ENCODE measurements at places on chromosomes 7 and 10.

- DNase-seq, result no peak
Observed at GRCh38 chr10:119728172-119728800, 2.4 kb downstream of the INPP5F start.

DNA sequence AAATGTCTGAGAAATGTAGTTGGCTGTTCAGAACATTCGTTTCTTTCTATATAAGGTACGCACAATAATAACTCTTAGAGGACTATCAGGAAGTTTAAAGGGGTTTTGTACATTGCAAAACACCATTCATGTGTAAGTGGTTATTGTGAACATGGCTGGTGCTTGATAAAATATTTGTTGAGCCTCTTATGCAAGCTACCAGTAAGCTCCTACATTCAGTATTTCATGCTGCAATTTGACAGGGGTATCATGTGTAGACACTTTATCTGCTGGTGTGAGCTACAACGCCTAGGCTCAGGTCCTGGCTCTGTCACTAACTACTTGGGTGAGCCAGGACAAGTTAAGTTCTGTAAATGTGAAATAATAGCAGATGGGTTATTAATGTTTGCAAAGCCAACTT, 75.5 kb downstream of the MAP3K8 start:
- no peak for DNase-seq

DNA sequence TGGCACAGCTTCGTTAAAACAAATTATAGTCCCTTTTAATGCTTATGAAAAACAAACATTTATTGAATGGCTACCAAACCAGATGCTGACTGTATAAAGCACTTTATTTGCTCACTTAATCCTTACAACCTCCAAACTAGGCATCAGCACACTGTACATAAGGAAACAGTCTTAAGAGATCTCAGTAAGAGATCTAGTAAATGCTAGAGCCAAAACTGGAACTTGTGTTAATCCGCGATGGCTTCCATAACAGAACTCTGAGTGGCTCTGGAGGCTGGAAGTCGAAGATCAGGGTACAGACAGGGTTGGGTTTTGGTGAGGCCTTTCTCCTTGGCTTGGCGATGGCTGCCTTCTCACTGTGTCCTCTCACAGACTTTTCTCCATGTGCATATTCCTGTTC, 27.0 kb downstream of the PDZD8 start:
- no peak for DNase-seq

- DNase-seq, result no peak
Observed at GRCh38 chr10:65611592-65611991, 1314.2 kb upstream of the LRRTM3 start.

DNA sequence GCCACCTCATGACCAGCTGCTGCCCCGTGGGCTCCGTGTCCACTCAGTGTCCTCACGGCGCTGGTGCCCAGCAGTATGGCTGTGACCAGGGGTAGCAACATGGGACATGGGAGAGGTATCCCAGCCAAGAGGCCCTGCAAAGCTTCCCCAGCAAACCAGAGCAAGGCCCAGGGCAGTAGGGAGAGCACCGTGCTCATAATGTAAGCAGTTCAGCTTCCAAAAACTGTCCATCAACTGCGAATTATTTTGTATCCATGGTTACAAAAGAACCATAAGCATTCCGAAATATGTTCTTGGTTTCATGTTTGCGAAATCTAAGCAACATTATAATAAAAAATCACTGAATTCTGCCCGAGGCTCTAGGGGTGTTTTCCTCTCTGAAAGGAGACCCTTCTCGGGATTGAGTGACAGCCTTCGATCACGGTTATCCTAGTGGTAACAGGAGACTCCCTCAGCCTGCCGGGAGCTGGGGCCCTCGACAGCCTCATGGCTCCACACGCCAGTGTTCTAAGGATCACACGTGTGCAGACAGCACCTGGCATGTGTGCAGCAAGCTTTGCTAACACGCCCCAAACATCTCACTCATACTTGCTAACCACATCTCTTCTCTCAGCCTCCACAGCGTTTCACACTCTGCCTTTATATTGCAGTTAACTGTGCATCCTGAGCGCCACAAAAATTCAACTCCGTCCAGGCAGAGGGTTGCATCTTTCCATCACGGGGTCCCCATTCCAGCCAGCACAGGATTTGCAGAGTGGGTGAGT, 117.6 kb downstream of the DIP2C start:
- DNase-seq, result no peak

GRCh38 chr10:26544932-26545331, 106.8 kb downstream of the APBB1IP start:
- no peak for DNase-seq

DNA sequence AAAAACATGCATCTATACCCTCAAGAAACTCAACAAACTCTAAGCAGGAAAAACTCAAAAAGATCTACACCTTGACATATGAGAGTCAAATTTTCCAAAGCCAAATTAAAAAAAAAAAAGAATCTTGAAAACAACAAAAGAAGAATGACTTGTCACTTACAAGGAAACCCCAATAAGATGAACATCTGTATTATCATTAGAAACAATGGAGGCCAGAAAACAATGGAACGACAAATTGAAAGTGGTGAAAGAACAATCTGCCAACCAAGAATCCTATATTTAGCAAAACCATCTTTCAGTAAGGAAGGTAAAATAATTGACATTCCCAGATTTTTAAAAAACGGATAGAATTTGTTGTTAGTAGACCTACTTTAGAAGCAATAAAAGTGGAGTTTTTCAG, 516.8 kb downstream of the ACTR3B start:
- no peak for DNase-seq

DNA sequence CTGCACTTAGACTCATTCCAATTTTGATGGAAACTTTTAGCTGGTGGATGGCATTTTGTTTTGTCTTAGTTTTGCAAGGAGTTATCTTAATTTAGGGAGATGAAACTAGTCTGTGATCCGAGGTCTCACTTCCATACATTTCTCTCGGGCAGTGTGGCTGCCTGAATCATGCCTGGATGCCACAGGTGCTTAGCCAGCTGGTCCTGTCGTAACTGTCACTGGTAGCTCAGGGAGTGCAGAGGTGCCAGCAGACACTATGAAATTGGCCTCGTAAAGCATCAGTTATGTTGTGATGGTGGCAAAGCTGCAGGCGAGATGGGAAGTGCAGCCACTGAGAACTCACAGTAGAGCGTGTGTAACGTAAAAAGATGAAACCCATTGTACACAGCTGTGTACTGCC, 74.9 kb downstream of the EGFR start:
- DNase-seq, result no peak

GRCh38 chr7:116963234-116963633, 9.9 kb downstream of the ST7 start:
- DNase-seq, result no peak

- DNase-seq, result no peak
Observed at GRCh38 chr10:86878983-86879713, 78.3 kb downstream of the MMRN2 start.

DNA sequence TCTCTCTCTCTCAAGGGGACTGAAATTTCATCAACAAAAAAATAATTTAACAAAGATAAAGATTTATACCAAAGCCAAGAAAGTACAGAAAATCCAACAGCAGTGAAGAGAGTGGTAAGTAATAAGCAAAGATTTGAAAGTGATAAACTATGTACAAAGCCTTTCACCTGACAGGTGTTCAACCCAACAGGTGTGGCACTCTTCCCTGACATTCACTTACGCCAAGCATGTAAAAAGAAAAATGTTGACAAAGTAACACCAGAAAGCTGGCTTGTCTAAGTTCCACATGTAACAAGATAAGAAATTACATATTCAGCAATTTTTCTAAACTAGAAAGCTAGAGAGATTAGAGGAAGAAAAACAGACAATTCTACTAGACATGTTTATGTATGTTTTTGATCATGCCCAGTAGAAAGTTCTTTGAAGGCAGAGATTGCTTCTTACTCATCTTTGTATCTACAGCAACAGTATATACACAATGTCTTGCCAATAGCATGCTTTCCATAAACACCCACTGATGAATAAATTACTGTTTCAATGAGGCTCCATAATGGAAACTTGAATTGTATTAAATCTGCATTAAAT, 468.5 kb downstream of the PARD3 start:
- no peak for DNase-seq

DNA sequence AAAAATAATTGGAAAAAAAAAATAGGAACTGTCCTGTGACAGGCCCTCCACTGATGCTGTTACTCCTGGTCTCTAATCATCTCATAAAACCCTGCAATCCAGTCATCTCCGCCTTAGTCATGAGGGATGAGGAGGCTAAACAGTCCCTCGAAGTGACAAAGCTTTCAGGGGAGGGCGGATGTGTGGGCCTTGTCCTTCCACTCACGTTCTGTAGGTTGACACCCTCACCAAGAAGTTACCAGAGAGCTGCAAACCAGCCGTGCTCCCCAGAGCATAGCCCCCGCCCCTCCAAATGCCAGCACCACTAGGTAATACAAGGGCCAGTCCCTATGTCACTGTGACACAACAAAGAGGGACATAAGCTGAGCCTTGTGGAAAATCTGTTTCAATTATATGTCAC, 11.9 kb downstream of the COBL start:
- no peak for DNase-seq

- DNase-seq, result peak; percentile 61
Observed at GRCh38 chr7:130732980-130733930, 752 bp downstream of the KLF14 start.

DNA sequence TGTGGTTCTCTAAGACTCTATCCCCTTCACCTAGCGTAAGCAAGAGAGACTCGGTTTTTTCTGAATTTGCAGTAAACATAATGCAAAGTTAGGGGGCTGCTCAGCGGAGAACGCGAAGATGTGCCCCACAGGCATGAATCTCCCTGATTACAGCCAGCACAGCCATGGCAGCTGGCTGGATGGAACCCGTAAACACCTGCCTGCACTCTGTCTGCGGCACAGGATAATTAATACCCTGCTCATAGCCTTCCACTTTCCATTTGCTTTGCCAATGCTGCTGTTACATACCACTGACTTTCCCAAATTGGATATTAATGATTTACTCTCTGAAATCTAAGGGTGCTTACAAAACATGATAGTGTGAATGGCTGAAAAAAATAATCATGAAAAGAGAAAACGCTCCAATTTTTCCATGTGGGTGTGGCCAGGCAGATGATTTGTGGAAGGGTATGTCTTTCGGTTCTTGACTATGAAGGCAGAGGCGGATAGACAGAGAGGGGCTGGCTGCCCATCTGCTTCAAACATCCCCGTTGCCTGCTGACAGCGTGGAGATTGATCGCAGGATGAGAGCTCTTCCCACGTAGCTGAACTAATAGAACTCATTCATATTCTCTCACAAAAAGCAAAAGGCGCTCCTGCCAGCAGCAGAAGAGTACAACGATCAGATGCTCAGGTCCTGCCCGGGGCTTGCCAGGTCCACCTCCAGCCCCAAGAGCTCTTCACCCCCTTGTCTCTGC, 193.2 kb upstream of the GHITM start:
- no peak for DNase-seq

GRCh38 chr7:47428052-47428767, 153.7 kb downstream of the TNS3 start:
- no peak for DNase-seq

GRCh38 chr7:116290740-116291139, 80.4 kb downstream of the TES start:
- peak; percentile 56 for DNase-seq

DNA sequence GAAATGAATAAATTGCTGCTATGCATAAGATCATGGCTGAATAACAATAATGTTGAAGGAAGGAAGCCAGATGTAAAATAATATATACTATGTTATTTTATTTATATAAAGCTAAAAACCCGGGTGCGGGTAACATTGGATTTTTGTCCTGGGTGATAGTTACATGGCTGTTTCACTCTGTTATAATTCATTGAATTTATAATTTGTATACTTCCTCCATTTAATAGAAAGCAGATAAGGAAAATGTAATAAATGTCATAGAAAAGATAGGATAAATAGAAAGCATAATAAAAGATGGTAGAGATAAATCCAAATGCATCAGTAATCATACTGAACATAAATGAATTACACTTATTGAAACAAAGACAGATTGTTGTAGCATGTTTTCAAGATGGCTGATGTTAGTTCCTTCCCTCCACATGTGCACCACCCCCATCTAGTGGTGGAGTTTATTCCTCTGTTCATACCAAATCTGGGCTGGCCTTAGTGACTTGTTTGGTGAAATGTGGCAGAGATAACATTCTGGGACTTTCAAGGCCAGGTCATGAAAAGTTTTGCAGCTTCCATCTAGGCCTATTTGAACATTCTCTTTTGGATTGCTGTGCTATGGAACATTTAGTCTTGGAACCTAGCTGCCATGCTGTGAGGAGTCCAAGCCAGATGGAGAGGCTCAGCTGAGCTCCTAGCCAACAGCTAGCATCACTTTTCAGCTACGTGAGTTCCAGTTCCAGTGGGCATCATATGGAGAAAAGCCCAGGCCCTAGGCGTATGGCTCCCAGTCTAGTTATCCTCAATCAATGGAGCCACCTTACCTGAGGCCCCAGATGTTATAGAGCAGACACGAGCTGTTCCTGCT, 46.9 kb downstream of the AHCYL2 start:
- peak; percentile 55 for DNase-seq

GRCh38 chr10:121615435-121615793, 17.2 kb upstream of the FGFR2 start:
- DNase-seq, result no peak

DNA sequence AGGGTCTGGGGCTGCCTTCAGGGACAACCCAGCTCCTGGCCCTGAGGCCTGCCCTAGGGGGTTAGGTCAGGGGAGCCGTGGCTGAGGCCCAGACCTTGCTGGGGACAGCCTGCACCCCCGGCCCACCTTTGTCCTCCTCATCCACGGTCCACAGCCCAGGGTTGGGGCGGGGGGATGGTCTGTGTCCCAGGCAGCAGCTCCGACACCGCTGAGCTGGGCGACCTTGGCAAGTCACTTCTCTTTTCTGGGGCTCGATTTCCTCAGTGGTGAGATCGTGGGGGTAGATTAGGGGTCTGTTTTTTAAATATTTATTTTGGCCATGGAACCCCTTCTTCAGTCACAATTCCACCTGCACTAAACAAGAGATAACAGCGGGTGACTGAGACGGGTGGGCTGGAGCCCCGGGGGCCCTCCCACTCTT, 30.9 kb downstream of the DNAJB12 start:
- no peak for DNase-seq

DNA sequence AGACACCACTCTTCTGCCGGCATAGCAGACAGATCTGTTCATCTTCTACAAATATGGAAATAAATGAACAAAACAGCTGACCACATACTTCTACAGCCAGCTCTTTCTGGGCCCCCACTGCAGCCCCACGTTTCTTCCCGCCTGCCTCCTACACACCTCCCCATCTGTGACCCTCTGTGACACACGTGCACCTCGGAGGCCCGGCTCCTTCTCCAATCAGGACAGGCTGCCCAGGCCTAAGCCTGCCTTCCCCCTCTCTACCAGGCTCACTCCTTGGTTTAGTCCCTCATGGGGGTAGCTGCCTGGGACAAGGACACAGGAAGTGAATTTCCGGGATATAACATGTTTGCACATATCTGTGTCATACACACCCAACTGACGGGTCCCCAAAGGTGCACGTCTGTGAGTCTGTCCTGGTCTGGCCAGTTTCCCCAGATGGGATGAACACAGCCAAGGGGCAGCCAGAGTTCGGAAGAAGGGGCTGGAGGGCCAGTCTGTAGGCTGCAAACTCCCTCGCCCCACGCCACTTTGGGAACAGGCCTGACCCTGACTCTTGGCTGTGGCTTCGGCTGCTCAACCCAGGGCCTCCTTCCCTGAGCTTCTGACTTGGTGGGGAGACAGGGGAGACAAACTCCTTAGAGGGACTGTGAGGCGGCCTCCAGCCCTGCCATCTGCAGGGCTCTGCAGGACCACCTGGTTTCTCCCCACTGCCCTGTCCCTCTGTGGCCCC, 30.3 kb downstream of the PITRM1 start:
- DNase-seq, result no peak

GRCh38 chr10:48464121-48464870, 140.6 kb downstream of the ARHGAP22 start:
- no peak for DNase-seq

GRCh38 chr10:90847436-90847835, 10.4 kb downstream of the HTR7 start:
- DNase-seq, result no peak

GRCh38 chr7:7848246-7848645, 120.3 kb upstream of the GLCCI1 start:
- no peak for DNase-seq

Measured in H9 (cell line).